ENCODE measurements at places on chromosomes 3 and 15.
A peak's percentile ranks its signal among the peaks of the same experiment; 100 is the strongest.

DNA sequence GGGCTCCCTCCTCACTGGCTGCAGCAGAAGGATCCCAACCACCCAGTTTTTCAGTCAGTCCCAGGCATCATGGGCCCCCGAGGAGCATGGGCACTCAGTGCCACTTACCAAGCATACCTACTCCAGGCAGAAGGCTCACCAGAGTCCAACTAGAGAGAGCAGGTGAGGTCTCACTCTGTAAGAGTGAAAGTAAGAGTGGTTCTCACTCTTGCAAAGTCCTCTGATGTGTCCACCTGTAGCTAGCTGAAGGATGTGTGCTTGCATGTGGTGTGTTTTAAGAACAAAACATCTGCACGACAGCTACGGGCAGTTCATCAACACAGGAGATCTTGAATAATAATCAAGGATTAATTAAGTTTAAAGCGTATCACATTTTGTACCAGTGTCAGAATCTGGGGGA is 49.7 kb downstream of the CCK start:
- DNase-seq, result no peak

DNA sequence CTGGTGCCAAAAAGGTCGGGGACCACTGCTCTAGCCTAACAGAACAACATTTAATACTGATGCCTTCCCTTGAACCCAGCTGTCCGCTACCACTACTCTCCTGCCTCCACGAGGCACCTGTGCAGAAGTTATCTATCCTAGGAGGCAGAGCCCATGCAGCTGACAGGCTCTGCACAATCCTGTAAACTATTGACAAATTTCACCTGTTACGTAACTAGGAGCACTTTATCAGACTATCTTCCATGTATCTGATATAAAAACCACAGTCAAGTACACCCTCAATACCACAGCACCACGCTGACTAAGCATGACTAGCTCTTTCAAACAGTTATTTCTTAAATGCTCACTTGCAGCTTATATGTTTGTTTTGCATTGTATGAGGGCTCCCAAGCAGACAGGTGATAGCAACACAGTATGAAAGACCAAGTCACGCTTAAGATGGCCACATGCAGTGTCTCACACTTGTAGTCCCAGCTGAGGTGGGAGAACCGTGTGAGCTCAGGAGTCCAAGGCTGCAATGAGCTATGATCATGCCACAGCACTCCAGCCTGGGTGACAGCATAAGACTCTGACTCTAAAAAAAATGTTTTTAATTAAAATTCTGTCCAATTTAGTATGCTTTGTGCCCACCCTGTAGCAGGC is 4.5 kb upstream of the IL17RC start:
- no peak for DNase-seq

DNA sequence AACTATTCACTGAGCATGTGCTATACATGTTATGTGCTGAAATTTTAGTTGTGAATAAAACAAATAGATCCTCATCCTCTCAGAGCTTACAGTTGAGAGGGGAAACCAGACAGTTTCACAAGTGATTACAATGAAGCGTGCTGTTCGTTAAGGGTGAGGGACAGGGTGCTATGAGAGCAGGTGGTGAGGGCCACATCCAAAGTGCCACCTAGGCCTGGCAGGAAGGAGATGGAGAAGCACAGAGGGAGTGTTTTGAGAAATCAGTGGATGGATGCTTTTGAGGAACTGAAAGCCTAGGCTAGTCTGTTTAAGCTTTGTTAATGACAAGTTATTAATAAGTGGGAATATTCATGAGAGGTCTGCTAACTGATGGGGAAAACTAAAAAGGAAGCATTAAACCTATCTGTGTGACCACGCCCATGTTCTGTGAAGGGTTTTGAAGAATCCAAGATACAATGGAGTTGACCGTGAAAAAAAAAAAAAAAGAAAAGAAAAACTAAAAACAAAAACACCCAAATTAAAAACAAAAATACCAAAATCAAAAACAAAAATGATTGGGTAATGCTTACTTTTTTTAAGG is 7.3 kb downstream of the MCTP2 start:
- DNase-seq, result no peak

- DNase-seq, result peak; percentile 12
Observed at GRCh38 chr15:35078221-35078915, 6.7 kb downstream of the NANOGP8 start.

- no peak for DNase-seq
Observed at GRCh38 chr3:192024751-192025150, 563.8 kb downstream of the PYDC2 start.

DNA sequence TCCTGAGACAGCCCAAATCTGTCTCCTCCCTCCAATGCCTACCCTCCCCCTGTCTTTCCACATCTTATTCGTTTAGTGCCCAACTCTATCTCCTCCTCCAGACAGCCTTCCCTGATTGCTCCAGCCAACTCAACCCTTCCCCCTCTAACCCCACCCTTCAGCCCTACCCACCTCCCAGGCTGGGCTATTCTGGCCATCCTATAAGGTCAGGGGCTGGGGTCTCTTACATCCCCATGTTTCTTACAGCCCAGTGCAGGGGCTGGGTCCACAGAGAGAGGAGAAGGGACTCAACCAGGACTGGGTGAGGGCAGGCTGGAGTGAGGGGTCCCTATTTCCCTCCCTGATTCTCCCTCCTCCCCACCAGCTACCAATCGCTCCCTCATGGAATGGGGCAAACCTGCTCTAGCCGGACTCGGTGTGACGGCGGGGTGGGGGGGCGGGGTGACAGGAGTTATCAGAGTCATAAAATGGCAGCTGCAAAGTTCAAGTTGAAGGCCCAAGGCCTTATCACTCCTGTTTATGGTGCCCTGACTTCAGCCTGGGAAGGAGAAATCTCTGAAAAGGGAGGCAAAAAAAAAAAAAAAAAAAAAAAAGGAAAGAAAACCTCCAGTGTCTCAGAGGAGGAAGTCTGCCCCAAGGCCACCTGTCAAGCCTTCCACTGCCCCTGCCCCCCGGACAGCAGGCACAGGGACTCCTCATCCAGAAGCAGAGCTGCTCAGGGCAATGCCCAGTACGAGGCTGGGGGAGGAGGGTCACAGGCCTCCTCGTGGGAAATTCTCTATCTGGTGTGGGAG is 2.1 kb downstream of the VIPR1 start:
- no peak for DNase-seq

All from activated T-cell treated with anti-CD3 and anti-CD28 coated beads for 1 hour (primary cell).